Activated T-cell treated with anti-CD3 and anti-CD28 coated beads for 1 hour (primary cell): ENCODE measurements at places on chromosomes 1 and 21.
A peak's percentile ranks its signal among the peaks of the same experiment; 100 is the strongest.

DNA sequence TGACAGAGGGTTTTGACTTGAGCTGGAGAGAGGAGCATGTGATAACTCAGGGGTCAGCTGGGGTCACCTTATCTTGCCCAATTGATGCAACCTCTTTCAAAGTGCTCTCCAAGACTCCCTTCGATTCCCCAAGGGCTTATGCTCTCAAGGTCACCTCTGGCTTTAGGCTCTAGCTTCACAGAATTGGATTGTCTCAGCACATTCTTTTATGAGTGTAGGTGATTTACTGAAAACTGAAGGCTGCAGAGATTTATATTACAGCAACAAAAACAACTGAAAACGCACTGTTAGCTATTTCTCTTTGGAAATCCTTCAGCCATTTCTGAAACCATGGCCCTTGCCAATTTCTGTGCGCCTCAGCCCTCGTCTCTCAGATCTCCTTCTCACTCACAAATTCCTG lies 34.5 kb upstream of the MAP1LC3C start:
- no peak for DNase-seq

GRCh38 chr1:4495809-4496208 lies 158.6 kb upstream of the AJAP1 start:
- no peak for DNase-seq

DNA sequence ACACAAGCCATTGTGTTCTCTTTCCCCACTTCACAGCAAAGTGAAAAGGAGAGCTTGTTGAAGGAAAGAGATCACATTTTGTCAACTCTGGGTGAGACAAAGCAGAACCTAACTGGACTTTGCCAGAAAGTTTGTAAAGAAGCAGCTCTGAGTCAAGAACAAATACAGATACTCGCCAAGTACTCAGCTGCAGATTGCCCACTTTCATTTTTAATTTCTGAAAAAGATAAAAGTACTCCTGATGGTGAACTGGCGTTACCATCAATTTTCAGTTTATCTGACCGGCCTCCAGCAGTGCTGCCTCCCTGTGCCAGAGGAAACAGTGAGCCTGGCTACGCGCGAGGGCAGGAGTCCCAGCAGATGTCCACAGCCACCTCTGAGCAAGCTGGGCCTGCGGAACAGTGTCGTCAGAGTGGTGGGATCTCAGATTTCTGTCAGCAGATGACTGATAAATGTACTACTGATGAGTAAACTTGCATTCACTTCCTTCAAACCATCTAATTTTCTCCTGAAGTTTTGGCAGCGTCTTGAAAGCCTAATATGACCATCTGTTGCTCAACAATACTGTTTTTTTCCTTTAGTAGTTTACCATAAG lies 43.7 kb downstream of the BACH1 start:
- DNase-seq: no peak

DNA sequence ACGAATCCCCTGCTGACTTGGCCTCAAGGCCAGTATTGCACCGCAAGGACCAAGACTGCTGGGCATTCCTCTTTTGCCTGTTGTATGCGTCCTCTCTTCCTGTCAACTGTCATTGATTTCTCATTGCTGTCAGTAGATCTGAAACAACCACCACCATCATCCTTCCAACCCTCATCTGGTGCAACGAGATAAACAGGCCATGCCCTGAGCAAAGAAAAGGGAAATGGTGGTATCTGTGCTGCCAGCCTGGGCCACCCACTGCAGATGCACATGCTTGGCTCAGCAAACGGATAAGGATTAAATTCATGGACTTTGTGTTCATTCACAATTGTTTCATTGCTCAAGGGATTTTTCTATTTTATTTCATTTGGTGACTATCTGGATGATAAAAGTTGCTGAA lies 13.6 kb downstream of the OXCT2 start:
- DNase-seq: no peak

DNA sequence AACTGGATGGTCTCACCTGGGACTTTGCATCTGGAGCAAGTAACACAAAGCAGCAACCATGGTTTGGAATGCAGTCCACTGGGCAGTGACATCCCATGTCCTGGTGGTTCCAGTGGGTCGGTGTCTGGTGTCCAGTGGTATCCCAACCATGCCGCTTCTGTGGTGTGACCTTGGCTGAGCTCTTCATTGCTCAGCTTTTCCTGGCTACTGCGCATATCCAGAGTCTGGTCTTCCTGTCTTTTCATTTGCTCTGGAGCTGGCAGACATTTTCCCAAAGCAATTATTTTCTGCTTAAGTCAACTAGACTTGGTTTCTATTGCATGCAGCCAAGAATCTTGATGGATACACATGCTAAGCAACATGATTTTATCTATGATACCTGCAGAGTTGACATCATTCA lies 28.4 kb upstream of the CD2 start:
- no peak for DNase-seq

DNA sequence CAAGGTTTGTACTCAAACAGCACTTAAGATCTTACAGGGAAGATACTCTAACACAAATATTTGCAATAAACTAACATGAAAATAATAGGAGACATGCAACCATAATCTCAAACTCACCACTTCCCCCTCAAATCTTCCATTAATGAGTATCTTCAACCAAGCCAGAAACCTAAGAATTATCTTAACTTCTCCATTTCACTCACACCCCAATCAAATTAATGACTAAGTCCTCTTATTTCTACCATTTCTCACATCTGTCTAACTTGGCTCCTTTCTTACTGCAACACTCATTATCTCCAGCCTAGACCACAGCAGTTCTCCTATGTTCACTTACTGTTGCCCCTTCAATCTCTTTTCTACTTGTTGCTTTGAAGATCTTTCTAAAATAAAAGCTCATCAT lies 10.4 kb downstream of the RBBP5 start:
- DNase-seq: no peak

DNA sequence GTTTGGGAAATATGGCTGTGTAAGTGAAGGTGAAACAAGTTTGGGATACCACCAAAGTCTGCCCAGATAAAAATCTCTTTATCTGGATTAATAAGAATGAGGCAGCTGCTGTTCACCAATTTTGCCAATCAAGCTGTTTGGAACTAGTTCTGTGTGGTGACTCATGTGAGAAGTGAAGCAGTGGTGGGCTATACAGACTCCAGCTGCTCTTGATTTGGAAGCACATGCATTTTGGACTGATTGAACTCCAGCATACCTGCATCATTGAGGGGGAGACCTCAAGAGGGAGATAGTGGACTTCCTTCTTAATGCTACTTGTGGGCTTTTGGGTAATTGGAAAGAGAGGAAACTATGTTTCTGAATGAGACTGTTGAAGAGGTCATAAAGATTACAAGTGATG lies 99.2 kb upstream of the B3GALT2 start:
- DNase-seq: no peak

DNA sequence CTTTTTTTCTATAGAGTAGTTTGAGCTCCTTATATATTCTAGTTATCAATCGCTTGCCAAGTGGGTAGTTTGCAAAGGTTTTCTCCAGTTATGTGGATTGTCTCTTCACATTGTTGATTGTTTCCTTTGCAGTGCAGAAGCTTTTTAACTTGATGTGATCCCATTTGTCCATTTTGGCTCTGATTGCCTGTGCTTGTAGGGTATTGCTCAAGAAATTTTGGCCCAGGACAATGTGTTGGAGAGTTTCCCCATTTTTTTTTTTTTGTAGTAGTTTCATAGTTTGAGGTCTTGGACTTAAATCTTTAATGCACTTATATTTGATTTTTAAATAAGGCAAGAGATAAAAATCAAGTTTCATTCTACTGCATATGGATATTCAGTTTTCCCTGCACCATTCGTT lies 774.8 kb upstream of the ADAMTS5 start:
- no peak for DNase-seq

- DNase-seq: no peak
These were observed 569 bp upstream of the DAB1 start for GRCh38 chr1:57424231-57425027.

- peak; percentile 9 for DNase-seq
These were observed 21.0 kb upstream of the PIK3CD start for GRCh38 chr1:9630331-9631111.

GRCh38 chr1:231508497-231508896 lies 20.0 kb upstream of the TSNAX start:
- no peak for DNase-seq

DNA sequence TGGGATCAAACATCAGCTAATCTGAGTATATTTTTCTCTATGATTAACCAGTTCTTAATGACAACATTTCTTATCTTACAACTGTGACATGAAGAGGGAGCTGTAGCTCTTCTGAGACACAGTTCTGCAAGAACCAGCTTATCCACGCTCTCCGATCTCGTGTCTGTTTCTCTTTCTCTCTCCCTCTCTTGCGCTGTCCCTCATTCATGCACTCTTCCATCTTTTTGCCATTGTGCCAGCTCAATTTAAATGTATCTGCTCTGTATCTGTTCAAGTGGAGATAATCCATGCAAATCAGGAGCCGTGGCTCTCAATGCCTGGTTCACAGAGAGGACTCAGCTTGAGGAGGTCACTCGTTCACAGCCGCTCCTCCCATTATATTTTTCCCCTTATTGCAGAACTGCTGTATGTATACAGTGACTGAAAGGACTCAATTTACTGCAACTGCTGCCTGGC lies 494.7 kb upstream of the ADGRL2 start:
- DNase-seq: no peak

DNA sequence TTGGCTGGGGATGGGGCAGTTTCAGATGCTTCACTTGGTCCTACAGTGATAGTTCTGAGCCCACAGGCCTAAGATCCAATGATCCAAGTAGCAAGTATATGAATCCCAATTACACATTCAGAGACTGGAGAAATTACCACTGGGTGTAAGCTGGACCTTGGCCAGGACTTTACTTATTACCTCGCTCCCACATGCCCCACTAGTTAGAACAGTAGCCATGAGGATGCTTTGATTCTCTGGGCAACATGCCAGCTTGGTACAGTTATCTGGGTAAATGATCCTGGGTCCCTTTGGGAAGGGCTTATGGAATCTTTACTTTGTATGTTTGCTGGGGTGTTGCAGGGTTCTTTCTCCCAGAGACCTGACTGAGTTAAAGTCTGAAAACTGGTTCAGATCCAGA lies 5.0 kb upstream of the FCAMR start:
- DNase-seq: no peak

DNA sequence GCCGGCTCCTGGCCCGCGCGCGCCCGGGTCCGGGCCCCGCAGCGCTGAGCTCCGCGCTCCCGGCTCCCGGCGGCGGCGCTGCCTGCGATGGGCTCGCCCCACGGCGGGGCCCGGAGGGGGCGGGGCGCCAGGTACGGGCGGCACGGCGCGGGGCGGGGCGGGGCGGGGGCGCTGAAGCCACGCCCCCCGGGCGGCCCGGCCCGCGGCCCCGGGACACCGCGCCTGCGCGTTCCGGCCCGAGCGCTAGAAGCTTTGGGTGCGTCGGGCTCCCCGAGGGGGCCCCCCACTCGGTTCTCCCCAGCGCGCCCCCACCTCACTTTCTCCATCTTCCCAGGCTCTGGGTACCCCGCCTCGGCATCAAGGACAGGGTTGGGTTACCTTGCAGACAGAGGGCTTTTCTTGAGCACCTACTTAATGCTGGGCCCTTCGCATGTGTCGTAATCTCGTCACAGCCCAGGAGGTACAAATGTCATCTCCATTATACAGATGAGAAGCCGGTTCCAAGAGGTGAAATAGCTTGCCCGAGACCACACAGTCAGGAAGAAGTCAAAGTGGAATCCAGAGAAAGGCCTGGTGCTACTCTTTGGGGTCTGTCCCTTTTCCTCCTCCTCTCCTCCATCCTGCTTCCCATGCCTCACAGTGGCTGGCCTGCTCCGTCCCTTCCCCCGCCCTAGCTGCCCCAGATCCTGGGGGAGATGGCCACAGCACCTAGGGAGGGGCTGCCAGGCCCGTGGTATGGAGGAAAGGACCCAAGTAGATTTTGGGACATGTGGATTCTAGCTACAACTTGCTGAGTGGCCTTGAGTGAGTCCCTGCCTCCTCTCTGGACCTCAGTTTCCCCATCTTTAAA lies 46.5 kb downstream of the RAP1GAP start:
- peak; percentile 34 for DNase-seq

DNA sequence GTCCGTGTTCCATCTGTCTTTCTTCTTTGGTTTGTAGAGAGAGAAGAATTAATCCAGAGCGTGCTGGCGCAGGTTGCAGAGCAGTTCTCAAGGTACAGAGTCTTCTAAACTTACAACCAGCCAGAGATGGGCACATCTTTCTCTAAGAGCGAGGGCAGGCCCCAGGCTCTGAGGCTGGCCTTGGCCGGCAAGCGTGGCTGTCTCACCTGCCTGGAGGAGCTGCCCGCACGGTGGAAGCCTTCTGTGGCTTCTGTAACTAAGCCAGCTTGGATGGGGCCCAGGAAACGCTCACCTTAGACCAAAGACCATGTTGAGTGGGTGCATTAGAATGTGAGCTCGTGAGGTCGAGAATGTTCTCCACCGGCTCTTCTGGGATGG lies 78.6 kb downstream of the PDE9A start:
- DNase-seq: no peak

DNA sequence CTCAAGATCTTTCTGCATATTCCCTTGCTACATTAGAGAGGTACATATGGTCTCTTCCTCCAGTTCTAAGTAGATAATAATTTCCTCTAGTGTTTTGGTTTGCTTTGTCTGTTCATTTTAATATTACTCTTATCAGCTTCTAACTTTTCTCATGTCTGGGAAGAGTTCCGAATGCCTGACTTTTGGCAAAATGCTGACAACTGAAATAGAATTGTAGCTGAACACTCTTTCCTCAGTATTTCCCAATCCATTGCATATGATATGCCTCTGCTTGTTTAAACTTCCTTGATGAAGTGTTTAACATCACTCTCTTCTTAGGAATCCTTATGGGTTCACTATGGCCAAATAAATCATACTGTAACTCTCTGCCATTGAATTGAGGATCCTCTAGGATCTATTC lies 1510.1 kb downstream of the MRPL39 start:
- DNase-seq: no peak

- no peak for DNase-seq
These were observed 1.6 kb upstream of the STK40 start for GRCh38 chr1:36387141-36387949.

GRCh38 chr1:67347688-67348472 lies 40.2 kb downstream of the IL12RB2 start:
- DNase-seq: no peak

DNA sequence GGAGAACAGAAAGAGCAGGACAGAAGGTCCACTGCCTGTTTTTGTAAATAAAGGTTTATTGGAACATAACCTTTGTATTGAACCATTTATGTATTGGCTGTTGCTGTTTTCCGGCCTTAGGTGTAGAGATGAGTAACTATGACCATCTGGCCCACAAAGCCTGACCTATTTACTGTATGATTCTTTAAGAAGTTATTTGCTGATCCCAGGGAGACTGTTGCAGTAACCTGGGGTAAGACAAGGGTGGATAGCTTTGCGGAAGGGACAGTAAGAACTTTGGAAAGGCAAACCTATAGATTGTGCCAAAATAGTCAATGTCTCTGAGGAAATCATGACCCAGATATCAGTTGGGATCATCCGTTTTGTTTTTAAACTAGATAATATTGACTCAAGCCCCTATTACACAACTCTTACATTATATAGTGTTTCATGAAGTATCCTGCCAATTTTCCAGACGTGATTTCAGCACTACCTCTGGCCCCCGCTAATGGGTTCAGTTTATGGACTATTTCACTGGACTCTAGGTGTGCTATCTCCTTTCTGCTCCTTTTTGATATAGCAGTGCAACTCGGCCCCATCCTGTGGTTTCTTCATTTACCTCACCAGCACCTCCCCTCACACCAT lies 20.8 kb upstream of the TLCD4 start:
- no peak for DNase-seq
